ENCODE measurements at places on chromosomes 7 and 10.

DNA sequence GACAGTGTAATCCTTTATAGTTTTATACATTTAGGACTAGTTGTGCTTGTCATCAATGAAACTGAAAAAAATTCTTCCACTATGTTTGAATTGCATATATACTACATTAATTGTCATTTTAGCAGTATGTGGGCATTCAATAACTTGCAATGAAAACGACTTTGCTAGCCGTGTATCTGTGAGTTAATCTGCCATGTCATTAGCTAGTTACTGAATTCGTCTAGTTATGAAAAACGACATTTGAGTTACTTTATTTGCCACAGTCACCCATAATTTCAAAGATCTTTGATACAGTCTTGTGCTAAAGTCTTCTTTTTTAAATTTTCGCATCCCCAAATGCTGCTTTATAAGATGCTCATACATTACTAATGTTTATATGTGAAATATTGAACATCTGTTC is 18.3 kb upstream of the SMC3 start:
- DNase-seq = no peak

- DNase-seq = no peak
Observed at GRCh38 chr7:100544386-100544785, 5.4 kb downstream of the AGFG2 start.

- DNase-seq = no peak
Observed at GRCh38 chr10:4882704-4883078, 56.7 kb downstream of the AKR1E2 start.

DNA sequence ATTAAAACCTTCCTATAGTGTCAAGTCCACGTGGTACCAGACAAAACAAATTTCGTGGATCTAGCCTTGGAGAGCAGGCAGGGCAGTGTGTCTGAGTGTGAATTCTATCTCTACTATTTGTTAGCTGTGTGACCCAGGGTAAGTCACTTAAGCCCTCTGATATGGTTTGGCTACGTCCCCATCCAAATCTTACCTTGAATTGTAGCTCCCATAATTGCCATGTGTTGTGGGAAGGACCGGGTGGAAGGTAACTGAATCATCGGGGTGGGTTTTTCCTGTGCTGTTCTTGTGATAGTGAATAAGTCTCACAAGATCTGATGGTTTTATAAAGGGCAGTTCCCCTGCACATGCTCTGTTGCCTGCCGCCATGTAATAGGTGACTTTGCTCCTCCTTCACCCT is 2.8 kb upstream of the NPFFR1 start:
- DNase-seq = no peak

DNA sequence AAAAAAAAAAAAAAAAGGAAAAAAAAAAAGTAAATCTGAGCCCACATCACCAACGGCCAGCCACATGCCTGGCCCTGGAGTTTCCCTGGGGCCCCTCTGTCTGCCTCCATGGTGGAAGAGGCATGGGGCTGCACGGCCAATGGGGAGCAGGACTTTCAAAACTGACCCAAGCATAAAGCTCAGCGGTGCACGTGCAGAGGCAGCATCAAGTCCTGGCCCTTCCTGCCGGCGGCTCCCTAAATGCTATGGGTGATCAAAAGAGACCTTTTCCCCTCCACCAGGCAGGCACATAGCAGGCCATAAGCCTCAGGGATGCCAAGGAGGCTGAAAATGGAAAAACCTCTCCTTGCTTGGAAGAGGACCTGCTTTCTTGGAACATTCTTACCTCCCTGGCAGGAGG is 94.3 kb downstream of the OAT start:
- no peak for DNase-seq

DNA sequence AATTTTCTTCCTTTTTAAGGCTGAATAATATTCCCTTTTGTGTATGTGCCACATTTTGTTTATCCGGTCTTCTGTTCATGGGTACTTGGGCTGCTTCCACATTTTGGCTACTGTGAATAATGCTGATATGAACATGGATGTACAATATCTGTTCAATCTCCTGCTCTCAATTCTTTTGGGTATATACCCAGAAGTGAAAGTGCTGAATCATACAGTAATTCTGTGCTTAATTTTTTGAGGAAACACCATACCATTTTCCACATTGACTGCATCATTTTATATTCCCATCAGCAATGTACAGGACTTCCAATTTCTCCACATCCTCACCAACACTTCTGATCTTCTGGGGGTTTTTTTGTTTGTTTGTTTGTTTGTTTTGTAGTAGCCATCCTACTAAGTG is 135.0 kb upstream of the INHBA start:
- DNase-seq = no peak

DNA sequence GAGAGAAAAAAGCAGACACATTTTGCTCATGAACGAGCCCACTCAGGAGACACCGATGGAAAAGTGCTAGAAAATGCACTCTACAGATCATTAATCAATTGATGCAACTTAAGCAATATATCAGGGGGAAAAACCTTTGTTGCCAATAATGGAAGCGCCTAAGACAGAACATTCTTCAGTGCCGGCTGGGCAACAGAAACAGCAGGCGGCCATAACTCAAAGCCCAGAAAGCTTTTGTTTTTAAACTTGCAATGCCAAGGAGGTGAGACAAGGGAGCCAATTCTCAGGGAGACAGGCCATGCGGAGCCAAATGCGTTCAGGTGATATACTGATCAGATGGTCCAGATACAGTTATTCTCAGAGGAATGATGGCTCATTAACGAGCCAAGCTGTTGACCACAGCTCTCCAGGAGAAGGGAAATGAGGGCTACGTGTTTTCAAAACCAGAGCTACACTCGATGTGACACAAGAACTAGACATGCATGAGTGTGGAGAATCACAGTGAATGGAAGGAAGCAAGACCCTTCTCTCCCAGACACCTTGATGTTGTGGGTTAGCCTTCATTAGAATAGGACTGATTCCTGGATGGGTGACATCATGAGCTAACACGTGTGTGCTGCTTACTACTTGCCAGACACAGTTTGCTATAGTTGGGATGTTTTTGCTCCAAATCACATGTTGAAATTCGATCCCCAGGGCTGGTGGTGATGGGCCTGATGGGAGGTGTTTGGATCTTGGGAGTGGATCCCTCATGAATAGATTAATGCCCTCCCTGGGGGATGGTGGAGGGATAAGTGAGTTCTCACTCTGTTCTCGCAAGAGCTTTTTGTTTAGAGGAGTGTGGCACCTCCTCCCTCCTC is 79.1 kb upstream of the KCNMA1 start:
- DNase-seq = no peak

GRCh38 chr10:103853428-103854264 is 1.7 kb downstream of the SH3PXD2A start:
- DNase-seq = no peak

Measured in CD4-positive, alpha-beta T cell treated with Interleukin-6 at 100 ng/mL for 8 hours (primary cell).